ENCODE measurements at places on chromosomes 13 and 19. TPM values are rescaled to one million over a fixed set of nuclear protein-coding genes. Genes with fewer than 3 reads are reported as not detected.
A peak's percentile ranks its signal among the peaks of the same experiment; 100 is the strongest.

GRCh38 chr19:38020311-38020710 is 113.3 kb downstream of the SIPA1L3 start:
- DNase-seq: no peak

- DNase-seq: no peak
Measured at GRCh38 chr13:102812611-102813287, 13.8 kb downstream of the BIVM start.

GRCh38 chr13:40503966-40504591 is 162.4 kb downstream of the FOXO1 start:
- no peak for DNase-seq

DNA sequence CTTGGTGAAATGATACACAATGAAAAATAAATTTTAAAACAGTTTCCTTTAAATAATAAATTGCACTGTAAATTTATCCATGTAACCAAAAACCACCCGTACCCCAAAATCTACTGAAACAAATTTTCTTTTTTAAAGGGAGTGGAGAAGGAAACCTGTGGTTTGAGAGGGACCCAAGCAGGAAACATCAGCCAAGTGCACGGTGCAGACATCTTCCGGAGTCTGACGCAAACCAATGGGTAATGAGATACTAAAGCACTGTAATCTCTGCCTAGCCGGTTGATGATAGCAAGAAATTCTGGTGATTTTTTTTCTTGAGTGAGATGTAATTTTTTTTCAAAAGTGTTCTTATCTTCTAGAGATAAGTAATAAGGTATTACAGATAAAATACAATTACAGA is 115.4 kb downstream of the ABCC4 start:
- DNase-seq: no peak

DNA sequence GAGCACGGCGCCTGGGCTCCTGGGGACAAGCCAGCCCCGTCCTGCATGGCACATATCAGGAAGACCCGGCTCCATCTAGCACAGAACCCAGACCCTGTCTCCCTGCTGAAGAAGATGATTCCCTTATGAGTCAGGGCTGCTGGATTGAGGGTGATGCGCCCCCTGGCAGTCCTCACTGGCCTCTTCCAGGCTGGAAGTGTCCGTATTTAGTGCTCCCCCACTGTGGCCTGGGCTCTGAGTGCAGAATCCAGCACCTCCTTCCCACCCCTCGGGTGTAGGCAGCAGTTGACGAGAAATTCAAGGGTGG is 14.9 kb downstream of the COMP start:
- no peak for DNase-seq

DNA sequence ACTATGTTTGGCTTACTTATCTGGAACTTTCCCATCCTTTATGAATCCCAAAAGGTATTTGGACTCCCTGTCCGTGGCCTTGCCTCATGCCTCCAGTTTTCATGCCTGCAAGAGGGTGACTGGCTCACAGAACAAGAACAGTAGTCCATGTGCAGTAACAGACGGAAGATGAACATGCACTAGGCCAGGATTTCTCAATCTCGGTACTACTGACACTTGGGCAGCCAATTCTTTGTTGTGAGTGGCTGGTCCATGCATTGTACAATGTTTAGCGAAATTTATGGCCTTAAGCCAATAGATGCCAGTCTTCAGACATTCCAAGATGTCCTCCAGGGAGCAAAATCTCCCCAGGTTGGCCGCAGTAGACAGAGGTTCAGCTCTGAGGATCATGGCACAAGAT is 61.9 kb downstream of the DOCK9 start:
- DNase-seq: no peak

GRCh38 chr19:44757735-44758505 is 9.4 kb downstream of the BCL3 start:
- peak; percentile 76 for DNase-seq

DNA sequence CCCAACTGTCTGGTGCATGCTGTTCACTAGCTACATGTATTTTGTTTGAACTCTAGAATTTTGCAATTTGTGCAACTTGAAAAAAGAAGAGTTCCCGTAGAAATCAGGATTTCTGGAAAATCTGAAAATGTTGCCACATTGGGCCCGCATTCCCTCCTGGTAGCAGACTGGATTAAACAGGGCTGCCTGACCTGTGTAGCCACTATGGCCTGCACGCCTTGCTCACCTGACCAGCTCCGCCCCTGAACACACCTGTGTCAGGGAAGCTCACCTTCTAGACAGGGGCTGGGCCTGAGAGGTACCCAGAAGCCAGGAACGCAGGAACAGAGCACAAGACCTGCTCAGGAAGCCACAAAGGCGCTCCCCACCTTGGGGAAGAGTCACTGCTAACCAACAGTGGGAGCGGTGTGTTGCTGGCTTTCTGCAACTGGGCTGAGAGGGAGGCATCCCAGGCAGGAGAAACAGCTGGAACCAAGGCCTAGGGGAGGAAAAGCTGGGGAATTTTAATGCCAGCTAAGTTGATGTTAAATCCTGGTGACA is 106.5 kb downstream of the UQCRFS1 start:
- DNase-seq: no peak

DNA sequence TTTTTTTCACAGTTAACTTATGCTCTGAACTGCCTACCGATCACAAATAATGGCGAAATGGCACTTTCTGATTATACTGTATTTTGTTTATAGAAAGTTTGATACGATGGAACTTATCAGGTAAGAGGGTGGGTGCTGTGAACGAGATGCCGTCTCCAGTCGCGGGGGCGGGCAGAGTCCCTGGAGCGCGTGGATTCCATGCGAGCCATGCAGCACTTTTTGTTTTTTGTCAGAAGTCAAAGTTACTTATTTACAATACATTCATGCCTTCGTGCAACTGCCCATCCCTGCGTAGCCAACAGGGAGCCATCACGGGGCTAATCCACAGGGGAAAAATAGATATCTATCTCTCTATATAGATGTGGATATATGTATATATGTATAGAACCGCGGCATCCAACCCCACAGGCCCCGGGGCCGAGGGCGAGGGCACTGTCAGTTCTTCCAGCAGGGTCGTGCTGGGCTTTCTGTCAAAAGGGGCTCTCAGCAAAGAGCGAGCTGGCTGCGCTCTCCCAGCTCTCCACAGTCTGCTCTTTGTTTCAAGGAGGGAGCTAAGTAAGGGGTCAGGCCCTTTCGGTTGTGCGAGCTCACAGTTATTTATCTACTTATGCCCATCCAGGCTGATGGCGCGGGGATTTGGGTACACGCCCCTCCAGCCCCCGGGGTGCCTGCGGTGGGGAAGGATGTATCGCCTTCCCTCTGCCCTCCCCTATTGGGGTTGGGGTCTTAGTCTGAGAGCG is 3.4 kb downstream of the SLITRK1 start:
- DNase-seq: no peak

DNA sequence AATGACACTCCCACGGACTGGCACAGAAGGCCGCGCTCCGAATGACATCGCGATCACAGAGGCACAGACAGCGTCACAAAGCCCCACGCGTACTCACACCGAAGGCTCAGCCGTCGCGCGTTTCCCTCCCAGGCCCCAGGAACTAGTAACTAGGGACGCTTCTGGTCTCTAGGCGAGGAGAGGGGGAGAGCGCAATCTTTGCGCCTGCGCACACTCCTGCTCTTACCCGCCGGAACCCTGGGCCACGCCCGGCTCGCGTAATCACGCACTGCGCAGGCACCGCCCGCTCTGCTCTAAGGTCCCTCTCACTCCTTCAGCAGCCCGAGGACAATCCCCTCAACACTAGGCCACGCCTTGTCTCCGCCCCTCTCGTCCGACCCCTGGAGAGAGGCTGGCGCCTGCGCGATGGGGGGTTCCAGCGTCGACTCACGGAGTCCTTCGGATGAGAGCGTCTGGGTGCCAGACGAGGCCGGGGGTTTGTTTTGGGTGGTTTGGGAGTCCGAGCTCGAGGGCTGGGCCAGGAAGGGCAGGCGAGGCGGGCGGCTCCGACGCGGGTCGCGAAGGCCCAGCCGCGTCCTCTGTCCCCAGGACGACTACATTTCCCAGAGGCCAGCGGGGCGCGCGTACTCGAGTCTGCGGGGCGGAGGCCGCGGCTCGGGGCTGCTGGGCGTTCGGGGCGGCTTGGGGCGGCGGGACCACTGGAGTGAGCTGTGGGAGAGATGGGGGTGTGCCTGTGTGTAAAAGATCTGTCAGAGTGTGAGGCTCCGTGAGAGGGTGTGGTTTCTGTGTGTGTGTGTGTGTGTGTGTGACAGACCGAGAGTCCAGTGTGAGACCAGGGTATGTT is at the start of gene ZNF471:
Gene ZNF471 (plus strand): TSS at position 410 of the 844 bp plus-strand sequence. CDS start 3,717 bp downstream, outside the sequence.
- peak; percentile 99 for DNase-seq

DNA sequence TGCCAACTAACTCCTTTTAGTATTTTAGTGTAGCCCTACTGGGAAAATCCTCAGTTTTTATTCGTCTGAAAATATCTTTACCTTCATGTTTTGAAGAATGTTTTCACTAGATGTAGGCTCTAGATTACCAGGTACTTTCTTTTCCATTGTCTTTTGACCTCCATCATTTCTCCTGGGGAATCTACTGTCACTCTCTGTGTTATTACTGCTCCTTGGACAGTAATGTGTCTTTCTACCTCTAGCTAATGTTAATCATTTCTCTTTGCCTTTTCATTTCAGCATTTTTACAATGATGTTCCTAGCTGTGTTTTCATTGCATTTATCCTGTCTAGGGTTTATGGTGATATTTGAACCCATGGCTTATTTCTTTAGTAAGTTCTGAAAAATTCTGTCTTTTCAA is 61.9 kb downstream of the SPACA7 start:
- DNase-seq: no peak

- DNase-seq: no peak
Measured at GRCh38 chr13:113157929-113158747, at the start of gene PROZ. PROZ (plus strand) TSS chr13:113158648; CDS start chr13:113158661, 13 bp downstream.

- no peak for DNase-seq
Measured at GRCh38 chr13:73955977-73956500, 178.2 kb downstream of the KLF12 start.

GRCh38 chr19:755063-755462 is 4.2 kb downstream of the MISP start:
- no peak for DNase-seq

GRCh38 chr13:64347664-64348063 is 2882.5 kb downstream of the PCDH9 start:
- DNase-seq: peak; percentile 25

GRCh38 chr13:93455861-93456260 is 229.3 kb downstream of the GPC6 start:
- no peak for DNase-seq

DNA sequence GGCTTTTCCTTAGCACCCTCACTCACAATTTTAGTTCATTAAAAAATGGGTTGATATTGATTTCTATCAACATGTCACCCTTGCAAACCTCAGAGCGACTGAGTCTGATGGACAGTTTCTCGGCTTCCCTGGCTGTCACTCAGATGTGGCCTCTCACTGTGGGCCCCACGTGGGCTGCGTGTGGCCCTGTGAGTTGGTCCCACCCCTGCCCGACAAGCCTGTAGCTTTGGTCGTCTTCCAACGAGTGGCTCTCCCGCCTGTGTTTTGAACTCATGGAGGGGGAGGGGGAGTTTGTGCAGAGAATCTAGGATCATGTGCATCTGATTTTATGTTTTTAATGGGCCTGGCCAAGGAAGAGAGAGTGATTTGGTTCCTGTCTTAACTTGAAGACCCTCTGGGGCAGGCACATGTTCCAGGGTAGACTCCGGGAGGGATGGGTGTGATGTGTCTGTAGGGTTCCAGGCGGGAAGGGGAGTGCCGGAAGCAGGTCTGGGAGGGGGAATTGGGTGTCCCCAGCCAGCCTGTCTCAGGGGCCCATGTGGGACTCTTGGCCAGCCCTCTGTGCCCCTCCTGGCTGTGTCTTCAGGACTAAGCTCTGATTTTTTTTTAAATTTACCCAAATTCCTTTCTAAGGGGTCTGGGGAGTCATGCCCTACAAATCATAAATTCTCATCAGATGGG is 18.9 kb downstream of the ATP11A start:
- no peak for DNase-seq

DNA sequence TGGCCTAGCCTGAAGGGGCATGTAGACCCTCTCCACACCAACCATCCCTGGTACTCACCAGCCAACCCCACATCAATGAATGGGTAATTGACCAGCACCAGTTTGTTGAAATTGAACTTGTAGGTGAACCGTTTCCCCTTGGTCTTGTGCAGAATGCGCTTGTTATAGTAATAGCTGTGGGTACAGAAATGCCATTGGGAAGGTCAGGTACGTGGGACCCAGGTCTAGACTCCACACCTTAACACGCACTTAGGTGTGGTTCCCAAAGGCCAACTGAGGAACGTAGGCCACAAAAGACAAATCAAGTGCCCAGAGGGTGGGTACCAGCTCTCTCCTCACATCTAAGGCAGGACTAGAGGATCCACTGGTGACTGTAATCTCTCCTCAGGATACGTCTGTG is 5.2 kb downstream of the ERF start:
- no peak for DNase-seq

- DNase-seq: no peak
Measured at GRCh38 chr19:30202060-30202600, 170.1 kb upstream of the ZNF536 start.

GRCh38 chr19:38411041-38411712 is 8.3 kb downstream of the FAM98C start:
- no peak for DNase-seq

DNA sequence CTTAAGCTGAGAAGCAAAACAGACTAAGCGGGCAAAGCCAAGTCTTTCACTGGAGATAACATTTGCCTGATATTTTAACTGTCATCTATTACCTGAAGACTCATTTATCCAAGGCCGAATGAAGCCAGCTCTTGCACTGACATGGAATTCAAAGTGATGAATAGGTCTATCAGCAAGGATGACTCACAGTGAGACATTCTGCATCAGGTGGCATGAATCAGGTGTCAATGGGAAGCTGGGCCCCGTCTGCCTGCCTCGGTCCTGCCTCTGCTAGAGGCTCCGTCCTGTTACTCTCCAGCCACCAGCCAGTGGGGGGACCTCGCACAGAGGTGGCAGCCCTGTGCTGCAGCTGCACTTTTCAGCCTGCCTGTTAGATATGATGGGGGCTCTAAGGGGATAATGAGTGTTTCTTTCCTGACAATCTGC is 23.5 kb downstream of the STARD13 start:
- no peak for DNase-seq

GRCh38 chr19:36572593-36573019 is 486 bp downstream of the ZNF529 start:
- DNase-seq: no peak

GRCh38 chr13:50523307-50523706 is 320.2 kb downstream of the DLEU7 start:
- DNase-seq: no peak

- no peak for DNase-seq
Measured at GRCh38 chr13:20503088-20504083, 22.3 kb downstream of the CRYL1 start.

SERP2 gene
- polyA plus RNA-seq: 6.7 TPM

APOE gene
- polyA plus RNA-seq: 36.7 TPM

RNF17 gene
- 0.11 TPM for polyA plus RNA-seq

POSTN gene
- polyA plus RNA-seq: 2,387 TPM

NKG7 gene
- polyA plus RNA-seq: 1.1 TPM

C19orf18 gene
- polyA plus RNA-seq: 0.54 TPM

ZNF221 gene
- polyA plus RNA-seq: 3.5 TPM

PRR22 gene
- polyA plus RNA-seq: 1.7 TPM

ZNF345 gene
- 9.5 TPM for polyA plus RNA-seq

KIR2DL4 gene
- polyA plus RNA-seq: not detected

TBC1D17 gene
- 31.2 TPM for polyA plus RNA-seq

ZNF578 gene
- 2.3 TPM for polyA plus RNA-seq

ZNF738 gene
- 17.2 TPM for polyA plus RNA-seq

VSTM1 gene
- not detected for polyA plus RNA-seq

GTF2F2 gene
- polyA plus RNA-seq: 19.0 TPM

CEACAM3 gene
- not detected for polyA plus RNA-seq

ZNF730 gene
- polyA plus RNA-seq: 3.1 TPM

GPR4 gene
- polyA plus RNA-seq: 2.7 TPM
